ENCODE measurements at places on chromosomes 2 and 18.

GRCh38 chr2:64982932-64983331, 6.3 kb upstream of the SLC1A4 start:
- no peak for DNase-seq

GRCh38 chr2:138537170-138537915, 35.8 kb downstream of the SPOPL start:
- DNase-seq = no peak

- DNase-seq = no peak
These were observed 176.2 kb upstream of the HDAC4 start for GRCh38 chr2:239576784-239577685.

- DNase-seq = peak; percentile 12
These were observed 148.1 kb upstream of the SIX3 start for GRCh38 chr2:44793322-44793870.

DNA sequence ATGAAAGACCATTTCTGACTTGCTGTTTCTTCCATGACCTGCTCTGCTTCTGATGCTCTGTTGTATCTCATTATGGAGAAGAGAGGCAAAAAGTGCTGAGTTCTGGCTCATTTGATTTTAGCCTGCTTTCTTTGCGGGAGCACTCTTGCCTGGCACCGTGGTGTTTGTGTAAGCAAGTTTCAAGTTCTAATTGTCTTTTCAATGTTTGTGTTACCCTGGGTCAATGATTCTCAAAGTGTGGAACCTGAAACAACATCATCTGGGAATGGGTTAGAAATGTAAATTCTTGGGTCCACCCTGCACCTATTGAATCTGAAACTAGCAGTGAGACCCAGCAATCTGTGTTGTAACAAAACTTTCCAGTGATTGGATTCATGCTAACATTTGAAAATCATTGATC, 85.5 kb upstream of the STON1 start:
- DNase-seq = no peak

- DNase-seq = no peak
These were observed 1.2 kb downstream of the KIF5C start for GRCh38 chr2:148876202-148876594.

DNA sequence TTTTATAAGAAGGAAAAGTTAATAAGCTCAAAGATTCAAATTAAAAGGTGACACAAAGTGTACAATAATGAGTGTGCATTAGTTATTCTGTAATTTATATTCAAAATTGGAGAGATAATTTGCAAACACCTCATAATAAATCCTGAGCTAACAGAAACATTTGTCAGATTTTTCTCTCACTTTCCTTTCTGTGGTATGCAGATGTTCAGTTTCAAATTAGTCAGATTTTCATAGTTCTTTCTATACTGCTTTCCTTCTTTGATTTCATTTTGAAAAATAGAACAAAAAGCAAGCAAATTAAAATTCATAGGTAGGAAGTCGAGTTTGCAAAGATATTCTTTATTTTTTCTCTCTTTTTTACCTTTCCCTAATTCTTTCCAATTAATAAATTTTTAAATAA, 1420.1 kb upstream of the NXPH2 start:
- DNase-seq = no peak

DNA sequence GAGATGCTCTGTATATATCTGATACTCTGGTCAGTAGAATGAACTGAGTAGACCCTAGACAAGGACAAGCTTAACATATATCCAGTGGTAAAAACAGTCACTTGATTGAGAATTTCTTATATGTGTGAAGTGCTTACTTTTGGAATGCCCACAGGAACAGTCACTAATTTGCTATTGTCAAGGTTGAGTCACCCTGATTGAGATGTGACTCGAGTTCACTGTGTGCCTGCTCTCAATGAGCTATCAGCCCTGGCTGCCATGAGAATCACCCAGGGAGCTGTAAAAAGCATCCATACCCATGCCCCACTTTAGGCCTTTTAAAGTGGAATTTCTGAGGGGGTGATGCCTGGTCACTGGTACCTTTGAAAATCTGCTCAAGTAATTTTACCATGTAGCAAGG, 283.7 kb downstream of the SUCLG1 start:
- DNase-seq = no peak

- peak; percentile 62 for DNase-seq
These were observed 26.0 kb downstream of the CTAGE1 start for GRCh38 chr18:22391407-22392345.

DNA sequence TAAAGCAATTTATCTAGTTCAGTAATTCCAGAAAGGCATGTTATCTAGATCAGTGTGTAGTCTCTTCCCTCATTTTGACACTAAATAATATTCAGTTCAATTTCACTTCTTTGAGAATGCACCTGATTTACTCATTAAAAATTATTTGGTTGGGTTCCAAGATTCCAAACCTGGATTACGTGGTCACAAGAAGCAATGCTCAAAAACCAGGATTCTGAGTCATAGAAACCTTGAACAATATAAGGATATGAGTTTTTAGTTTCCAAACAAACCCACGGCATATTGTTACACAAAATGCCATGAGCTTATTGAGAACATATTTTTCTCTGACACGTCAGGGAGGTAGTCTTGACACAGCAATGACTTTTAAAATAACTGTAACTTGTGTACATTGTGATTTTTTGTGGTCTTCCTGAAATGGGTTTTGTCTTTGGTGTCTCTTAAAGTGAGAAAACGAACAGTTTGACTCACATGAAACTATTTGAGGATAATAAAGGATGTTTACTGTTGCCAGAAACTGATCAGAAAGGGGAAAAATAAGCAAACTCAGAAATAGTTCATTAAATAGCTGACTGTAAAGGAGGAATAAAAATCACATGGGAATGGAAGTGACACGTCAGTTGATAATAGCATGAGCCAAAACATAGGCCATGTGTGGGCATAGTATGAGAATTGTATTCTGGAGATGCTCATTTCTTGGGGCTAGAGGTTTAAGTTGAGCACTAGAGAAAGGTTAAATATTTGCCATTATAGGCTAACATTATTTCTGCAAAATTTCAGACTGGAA, 617.7 kb upstream of the CDH2 start:
- DNase-seq = no peak

GRCh38 chr2:173044686-173045085, 31.0 kb upstream of the MAP3K20 start:
- DNase-seq = no peak

GRCh38 chr2:239386872-239387445, 13.9 kb downstream of the HDAC4 start:
- no peak for DNase-seq

DNA sequence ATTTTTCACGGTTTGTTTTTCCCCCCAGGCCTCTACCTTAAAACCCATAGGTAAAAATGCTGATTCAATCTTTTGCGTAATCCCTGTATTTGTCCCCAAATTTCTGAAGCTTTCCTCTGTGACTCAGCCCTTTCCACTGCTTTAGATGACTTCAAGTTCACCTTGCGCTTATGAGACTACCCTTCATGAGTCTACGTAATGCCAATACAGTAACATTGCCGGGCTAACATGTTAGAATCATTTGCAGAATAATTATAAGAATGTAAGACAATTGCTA, 283.0 kb downstream of the TMX3 start:
- DNase-seq = no peak

DNA sequence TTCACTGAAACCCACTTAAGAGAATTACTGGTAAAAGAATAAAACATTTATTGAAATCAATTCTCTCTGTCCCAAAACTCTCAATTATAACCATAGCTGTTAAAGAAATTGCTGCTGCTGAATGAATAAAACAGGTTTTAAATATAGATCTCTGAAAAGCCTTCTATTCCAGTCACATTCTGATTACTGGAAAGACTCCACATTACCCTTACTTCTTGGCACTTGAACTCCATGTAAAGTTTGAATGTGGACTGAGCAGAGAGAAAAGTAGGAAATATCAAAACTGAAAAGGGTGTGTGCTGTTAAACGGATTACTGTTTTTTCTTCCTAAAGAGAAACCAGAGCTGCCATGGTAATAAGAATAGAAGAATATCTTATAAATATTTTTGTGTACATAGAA, 655.3 kb upstream of the SETBP1 start:
- DNase-seq = no peak

DNA sequence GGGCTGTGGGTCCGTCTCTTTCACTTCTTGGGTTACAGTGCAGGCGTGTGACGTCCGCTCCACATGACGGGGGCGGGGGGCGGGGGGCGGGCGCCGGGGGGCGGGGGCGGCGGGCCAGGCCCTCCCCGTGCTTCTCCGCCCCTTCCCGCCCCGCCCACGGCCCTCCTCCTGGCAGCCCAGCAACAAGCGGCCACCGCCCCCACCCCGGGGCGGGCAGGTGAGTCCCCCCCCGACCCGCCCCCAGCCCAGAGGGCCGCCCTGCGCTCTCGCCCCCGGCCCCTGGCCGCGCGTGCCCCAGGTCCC, 3.6 kb downstream of the ZNF516 start:
- DNase-seq = peak; percentile 76

GRCh38 chr2:187453078-187453641, 5.1 kb upstream of the CALCRL start:
- no peak for DNase-seq

DNA sequence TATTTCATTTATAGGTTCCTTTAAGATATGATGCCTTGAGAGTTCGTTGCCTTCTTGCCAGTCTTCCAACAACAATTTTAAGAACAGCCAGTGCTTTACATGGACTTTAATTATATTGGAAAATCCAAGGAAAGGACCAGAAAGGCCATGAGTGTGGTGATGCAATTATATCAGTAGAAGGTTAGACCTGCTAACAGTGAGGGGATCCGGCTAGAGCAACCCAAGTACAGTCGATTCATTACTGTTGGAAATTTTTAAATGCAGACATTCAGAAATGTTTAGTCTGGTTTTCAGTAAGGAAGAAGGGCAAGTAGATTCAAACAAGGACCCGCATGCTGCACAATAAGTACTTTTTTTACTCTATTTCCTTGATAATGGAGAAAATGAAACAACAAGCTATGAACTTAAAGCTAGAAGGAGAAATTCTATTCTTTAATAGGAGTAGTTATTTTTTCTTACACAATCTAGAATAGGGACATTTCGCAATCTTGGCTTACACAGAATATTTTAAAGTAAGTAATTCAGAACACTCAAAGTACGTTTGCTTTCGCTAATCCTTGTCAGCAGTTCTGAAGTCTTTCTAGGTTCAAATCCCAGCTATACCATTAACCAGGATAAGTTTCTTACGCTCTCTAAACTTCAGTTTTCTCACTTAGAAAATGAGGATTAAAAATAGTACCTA, 405.5 kb downstream of the MEIS1 start:
- no peak for DNase-seq

DNA sequence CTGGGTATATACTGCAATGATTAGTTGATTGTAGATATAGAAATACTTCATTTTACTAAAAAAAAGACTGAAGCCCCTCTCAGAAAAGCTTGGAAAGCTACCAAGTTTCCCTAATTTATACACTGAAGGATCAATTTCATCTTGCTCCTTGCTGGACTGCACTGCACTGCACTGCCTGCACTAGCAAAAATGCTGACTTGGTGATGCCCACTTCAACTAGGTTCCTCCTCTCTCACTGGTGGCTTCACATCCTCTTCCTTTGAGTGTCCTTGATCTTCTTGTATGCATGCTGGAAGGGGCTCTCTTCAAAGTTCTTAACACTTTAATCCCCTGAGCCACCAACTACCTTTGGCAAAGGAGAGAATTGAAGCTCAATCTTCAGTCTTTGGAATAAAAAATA, 31.7 kb upstream of the ITPRID2 start:
- DNase-seq = no peak

DNA sequence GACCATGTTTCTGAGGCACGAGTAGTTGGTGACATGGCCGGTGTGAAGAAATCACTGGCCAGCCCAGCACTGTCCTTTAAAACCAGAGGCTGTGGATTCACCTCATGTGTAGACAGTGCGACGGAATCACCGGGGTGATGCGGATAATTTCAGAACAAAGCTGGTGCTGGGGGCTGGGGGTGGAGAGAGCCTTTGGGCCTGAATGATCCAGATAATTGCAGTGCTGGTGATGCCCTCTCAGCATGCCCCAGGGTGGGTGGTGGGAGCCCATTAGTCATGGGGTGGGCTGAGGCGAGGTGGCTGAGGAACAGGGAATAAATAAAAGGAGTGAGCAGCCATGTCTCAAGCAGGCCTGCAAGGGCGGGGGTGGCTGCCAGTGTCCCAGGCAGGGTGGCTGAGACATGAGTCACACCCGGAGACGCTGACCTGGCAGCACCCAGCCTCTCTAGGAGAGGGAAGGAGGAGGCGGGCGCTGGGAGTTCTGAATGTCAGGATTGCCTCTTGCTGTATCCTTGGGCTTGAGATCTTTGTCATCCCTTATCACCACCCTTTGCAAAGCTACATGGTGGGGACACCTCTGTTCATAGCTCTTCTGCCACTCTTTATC, 151.1 kb upstream of the MSH6 start:
- peak; percentile 57 for DNase-seq

DNA sequence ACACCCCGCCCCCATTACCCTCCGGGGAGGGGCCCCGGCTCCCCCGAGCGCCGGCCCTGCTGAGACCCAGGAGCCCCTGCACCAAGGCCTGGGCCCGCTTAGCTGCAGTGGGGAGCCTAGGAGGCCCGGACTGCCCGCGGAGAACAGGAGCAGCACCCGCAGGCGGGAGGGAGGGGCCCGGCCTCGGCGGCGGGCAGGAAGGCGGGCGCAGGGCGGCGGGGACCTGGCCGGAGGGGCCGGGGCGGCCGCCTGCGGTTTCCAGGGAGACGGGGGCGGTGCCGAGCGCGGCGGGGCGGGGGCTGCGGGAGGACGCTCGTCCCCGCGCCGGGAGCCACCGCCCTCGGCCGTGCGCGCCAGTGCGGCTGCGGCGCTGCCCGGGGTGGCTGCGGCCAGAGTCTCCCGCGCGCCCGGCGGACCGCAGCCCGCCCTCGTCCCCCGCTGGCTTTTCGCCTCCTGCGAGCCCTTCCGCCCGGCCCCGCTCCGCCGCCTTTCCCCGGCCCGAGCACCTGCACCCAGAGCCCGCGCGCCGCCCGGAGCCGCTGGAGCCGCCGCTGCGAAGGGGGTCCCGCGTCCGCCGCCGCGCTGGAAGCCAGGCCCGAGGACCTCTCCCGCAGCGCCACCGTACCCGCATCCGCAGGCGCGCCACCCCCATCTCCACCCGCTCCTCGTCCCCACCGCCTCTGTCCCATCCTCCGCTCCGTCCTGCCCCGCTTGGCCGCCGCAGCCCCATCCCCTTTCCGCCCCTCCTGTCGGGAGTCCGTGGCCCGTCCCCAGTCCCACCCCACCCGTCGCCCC, 17.2 kb downstream of the GPC1 start:
- peak; percentile 90 for DNase-seq

- no peak for DNase-seq
These were observed 140.1 kb downstream of the BABAM2 start for GRCh38 chr2:28030600-28030999.

DNA sequence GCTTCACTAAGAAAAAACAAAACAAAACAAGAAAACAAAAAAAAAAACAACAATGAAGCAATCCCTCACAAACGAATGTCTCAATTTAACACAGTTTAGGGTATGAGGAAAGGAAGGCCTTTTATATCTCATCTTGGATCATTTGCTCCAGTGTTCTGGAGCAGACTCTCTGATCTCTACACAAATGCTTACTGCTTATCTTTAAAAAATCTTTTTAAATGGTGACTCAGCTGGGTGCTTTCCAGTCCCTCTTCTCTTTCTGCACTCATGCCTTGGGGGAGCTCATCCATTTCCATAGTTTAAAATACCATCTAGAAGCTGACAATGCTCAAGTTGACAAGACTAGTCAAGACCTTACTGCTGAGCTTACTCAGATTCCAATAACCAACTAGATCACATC, 56.2 kb downstream of the ETAA1 start:
- peak; percentile 22 for DNase-seq
